ENCODE measurements at places on chromosomes 5 and 9. TPM values are rescaled to one million over a fixed set of nuclear protein-coding genes. Genes with fewer than 3 reads are reported as not detected.

DNA sequence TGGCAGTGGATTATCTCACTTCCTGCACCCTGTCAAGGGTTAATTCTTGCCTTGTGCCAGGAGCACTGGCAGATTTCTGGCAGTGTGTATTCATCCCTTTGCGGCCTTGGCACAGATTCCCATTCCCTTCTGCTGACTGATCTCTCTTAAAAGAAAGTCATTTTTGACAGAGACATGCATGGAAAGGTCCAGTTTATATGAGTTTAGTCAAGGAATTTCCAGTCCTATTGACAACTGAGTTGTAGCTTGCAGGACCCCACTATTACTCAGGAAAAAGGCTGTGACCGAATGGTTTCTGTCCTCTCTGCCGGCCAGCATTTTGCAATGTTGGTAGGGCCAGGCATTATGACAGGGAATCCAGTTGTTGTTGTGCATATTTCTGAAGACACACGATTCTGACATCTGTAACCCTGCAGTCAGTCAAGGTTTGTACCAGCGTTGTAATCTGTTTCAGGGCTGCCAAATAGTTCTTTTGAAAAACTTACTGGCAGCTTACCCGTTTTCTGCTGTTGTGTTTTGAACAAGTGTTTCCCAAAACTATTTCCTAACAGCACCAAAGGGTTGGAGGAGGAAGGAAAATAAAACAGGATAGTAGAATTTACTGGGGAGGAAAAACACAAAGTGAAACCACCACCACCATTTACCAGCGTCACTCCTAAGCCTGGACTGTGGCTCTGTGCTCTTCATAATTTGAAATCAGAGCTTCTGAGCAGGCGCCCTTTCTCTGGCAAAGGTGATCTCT, 243.4 kb upstream of the KLF4 start:
- no peak for DNase-seq

GRCh38 chr5:133376986-133377385, 235.4 kb downstream of the FSTL4 start:
- no peak for DNase-seq

DNA sequence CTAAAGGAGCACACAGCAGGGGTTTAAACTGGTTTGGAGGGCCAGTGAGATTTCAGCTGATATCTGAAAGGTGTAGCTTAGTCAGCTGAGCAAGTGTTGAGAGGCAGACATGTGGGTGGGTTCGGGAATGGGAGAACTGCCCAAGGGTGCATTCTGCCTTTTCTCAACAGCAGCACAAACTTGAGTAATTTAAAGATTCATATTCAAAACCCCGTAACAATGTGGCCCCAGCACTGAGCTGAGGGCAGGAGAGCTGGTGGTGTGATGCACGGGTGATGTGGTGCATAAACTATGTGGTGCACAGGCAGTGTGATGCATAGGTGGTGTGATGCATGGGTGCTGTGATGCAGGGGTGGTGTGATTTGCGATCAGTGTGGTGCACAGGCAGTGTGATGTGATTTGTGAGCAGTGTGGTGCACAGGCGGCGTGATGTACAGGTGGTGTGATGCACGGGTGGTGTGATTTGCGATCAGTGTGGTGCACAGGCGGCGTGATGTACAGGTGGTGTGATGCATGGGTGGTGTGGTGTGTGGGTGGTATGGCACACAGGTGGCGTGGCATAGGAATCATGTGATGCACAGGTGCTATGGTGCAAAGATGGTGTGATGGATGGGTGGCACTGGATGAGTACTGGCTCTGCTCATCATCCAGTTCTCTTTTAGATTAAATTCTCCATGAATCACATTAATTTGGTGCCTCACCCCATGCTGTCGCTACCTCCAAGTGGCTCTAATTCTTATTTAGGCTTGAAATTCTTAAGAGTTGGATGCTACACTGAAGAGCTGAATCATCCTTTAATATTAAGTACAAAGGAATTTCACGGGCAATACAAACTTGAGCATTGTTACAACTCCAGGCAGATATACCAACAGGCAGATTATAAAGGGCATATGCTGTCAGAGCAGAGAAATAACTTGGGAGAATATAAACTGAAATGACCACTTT, 53.6 kb downstream of the DAP start:
- no peak for DNase-seq

DNA sequence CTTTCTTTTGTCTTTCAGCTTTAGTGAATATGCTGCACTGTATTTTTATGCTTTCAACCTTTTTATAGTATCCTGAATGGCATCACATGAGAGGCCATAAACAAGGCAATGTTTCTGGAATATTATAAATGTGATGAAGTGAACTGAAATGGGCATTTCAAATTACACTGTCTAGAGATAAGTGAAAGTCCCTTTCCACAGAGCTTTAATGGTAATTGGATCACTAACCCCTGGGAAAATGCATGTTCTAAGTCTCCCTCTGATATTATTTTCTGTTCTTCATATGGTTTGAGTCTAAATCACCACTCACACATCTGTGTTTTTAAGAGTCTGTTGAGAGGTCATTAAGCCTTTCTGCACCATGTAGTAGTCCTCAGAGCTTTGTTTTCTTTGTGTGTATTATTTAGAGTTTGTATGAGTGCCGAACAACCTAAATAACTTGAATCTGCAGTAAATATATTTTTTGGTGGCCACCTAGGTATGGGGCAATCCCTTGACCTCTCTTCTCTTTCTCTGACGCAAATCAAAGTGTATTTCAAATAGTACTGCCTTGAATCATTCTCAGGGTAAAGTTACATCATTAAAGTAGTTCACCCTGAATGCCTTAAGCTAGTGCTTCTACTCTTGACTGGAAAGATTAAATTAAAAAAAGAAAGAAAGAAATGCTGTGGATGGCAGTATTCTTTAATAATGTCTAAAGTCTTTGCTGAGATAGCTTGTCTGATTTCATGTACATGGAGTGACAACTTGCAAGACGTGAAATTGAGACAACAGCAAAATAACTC, 1931.0 kb upstream of the CDH6 start:
- DNase-seq, result no peak

- peak; percentile 92 for DNase-seq
These were observed 131.0 kb downstream of the ADAMTS16 start for GRCh38 chr5:5270958-5271785.

DNA sequence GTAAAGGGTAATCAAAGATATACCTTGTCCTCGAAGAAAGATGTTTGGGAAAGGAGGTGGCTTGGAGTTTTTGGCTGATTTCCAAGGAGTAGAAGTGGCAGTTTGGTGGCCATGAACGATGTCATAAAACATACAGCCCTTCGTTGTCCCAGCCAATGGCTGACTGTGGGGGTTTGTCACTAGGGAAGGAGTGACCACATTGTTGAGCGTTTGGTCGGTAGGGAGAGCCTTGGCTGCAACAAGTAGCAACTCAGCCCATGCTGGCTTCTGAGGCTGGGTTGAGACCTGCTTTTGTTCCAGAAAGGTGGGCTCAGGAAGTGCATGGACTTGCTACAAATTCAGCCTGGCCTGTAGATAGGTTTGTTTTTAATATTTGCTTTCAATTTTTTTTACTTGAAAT, 128.3 kb downstream of the BOD1 start:
- no peak for DNase-seq

- DNase-seq, result no peak
These were observed 317.0 kb downstream of the ICE1 start for GRCh38 chr5:5739490-5739945.

- no peak for DNase-seq
These were observed 5.9 kb upstream of the QSOX2 start for GRCh38 chr9:136251264-136252115.

DNA sequence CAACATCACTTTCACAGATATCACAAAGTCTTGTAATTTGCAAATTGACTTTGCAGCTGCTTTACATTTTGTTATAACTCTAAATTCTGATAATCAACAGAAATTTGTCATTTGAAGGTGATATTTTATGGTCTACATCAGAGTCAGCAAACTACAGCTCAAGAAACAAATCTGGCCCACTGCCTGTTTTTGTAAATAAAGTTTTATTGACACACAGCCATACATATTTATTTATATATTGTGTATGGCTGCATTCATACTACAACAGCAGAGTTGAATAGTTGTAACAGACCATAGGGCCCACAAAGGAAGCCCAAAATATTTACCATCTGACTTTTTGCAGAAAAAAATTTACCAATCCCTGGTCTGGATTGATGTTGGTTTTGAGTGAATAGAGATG, 87.0 kb upstream of the GRIA1 start:
- no peak for DNase-seq

- no peak for DNase-seq
These were observed 158.6 kb upstream of the SHB start for GRCh38 chr9:38227656-38228055.

DNA sequence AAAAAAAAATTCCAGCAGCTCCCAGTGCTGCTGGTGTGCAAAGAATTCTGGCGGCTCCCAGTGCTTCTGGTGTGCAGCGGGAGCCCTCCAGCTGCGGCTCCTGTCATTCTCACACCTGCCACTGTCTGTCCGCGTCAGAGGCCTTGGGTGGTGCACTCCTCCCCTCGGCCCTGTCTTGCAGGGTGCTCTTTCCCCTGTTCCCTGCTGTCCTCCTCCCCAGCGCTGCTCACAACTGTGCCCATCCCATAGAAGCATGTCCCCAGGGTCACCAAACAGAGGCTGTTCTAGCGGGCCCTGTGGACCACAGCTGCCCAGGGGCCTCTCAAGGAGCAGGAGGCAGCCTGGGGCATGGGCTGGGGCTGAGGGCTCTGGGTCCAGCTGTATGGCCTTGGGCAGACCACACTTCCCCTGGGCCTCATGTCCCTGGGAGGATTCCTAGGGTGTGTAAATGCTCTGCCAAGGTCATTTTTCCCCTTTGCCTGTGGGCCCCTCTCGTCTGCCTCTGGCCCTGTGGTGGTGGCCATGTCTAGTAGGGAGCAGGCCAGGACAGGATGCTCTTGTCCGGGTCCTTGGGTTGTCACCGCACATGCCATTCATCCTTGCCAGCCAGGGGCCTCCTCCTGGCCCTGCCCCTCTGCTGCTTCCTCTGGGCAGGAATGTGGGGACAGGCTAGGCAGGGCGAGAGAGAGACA, 68.2 kb downstream of the PHF2 start:
- DNase-seq, result no peak

- no peak for DNase-seq
These were observed 26.6 kb upstream of the IL17B start for GRCh38 chr5:149405550-149406202.

- DNase-seq, result no peak
These were observed 276.2 kb upstream of the TNC start for GRCh38 chr9:115393976-115394775.

GRCh38 chr5:150574818-150575547, 65.5 kb upstream of the SYNPO start:
- no peak for DNase-seq

DNA sequence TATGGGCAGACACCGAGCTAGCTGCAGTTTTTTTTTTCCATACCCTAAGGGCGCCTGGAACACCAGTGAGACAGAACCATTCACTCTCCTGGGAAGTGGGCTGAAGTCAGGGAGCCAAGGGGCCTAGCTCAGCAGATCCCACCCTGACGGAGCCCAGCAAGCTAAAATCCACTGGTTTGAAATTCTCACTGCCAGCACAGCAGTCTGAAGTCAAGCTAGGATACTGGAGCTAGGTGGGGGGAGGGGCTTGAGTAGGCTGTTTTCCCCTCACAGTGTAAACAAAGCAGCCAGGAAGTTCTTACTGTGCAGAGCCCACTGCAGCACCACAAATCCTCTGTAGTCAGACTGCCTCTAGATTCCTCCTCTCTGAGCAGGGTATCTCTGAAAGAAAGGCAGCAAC, 151.7 kb upstream of the HCN1 start:
- DNase-seq, result no peak

DNA sequence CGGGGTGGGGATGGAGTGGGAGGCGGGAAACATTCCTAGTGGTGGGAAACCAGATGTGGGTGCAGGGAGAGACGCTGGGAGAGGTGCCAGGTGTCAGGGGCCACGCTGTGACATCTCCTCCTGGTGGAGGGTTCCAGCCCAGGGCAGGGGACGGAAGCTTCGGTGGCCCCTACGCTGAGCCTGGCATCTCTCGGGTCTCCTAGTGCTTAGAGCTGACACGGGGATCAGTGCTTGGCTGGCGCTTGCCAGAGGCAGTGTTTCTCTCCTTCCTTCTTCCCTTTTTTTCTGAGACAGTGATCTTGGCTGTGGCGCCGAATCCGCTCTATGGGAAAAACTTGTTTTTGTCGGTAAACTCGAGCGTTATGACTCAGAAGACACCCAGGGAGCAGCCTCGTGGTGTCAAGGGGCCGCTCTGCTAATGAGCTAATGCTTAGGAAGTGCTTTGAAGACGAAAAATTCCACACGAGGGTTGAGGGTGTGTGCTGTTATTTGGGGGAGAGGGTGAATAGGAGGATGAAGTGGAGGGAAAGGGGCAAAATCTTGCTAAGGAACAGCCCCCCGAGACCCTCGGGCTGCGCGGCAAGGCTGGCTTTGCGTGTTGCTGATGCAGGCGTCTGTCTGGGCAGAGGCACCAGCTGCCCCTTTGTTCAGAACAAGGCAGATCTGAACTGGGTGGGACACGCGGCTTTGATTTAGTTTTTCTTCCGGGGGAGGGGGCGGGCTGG, 20.4 kb upstream of the IER5L start:
- no peak for DNase-seq

- DNase-seq, result no peak
These were observed 182.1 kb downstream of the FAM170A start for GRCh38 chr5:119811458-119811857.

DNA sequence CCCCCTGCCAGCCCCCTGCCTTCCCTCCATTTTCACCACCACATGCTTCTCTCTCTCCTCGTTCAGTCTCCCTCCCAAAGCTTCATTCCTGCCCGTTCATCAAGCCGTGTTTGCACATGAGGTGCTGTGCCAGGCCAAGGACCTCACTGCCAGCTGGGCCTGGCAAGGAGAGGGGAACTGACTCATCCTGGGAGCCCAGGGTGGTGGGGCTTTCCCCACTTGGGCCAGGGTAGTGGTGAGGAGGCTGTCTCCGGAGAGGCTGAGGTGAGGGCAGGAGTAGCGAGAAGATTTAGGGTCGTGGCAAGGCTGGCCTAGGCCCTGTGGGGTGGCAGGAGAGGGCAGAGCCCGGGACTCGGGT, 30.4 kb upstream of the NOTCH1 start:
- no peak for DNase-seq

DNA sequence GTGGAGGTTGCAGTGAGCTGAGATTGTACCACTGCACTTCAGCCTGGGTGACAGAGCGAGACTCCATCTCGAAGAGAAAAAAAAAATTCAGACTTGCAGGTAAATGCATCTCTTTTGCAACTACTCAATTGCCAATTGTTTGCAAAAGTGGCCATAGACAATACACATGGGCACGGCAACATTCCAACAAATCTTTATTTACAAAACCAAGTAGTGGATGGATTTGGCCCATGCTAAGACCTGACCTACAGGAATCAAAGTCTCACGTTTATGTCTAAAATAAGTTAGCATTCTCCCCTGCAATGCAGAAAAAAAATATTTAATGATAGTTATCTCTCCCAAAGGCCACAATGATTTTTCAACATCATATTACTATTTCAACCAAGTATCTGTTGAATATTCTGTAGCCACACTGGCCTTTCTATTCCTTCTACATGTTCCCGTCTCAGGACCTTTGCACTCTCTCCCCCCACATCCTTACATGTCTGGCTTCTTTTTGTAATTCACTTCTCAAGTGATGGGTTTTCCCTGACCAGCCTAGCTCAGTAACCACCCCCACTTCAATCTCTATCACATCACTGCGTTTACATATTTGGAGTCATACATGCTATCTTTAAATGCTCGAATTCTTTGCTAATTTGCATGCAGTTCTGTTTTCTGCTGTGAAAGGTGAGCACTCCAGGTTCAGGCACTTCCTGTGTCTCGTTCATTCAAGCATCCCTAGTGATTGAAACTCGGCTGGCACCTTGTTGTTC, 54.2 kb downstream of the FNBP1 start:
- DNase-seq, result no peak

GRCh38 chr9:123784518-123784917, 145.4 kb downstream of the DENND1A start:
- no peak for DNase-seq

QRFP gene
- not detected for total RNA-seq

CNTNAP3B gene
- 60.5 TPM for total RNA-seq

OR1Q1 gene
- total RNA-seq, result not detected
